ENCODE measurements at places on chromosomes 7 and 10.

GRCh38 chr7:55308186-55308929 is 56.8 kb upstream of the LANCL2 start:
- DNase-seq: no peak

- no peak for DNase-seq
Measured at GRCh38 chr10:650886-651615, 38.4 kb downstream of the DIP2C start.

- DNase-seq: no peak
Measured at GRCh38 chr10:121644501-121644900, 46.3 kb upstream of the FGFR2 start.

DNA sequence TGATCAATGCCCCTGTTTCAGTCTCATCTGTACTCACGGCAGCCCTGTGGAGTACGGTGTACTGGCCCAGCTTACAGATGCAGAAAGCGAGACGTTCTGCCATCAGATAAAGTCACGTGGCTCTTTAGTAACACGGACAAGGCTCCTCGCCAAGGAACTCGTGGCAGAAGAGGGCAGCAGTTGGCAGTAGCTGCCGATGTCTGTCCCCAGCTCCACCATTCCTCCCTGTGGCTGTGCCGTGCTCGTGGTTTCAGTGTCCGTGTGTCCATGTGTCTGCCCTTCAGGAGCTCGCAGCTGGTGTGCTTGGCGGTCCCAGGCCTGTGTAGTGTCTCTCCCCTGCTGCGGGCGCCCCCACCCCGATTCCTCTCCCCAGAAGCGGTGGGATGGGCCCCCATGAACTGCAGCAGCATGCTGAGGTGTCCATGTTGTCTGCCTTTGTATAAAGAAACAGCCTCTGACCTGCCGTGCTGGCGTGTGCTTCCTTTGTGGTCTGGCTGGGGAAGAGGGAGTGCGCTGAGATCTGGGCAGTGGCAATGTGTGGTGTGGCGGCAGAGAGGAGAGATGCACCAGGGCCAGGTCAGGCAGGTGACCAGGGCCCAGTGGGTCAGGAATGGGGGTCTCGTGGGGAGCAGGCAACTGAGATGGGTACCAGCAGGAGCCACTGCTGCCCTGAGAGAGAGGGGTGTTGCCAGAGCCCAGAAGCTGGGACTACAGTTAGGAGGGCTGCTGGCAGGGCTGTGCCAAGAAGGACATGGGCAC is 9.8 kb downstream of the RHBDD2 start:
- no peak for DNase-seq

GRCh38 chr7:115054478-115055065 is 132.7 kb downstream of the MDFIC start:
- DNase-seq: no peak

GRCh38 chr7:2082139-2082998 is 150.4 kb downstream of the MAD1L1 start:
- DNase-seq: no peak

GRCh38 chr7:33774762-33775523 is 130.4 kb upstream of the BMPER start:
- no peak for DNase-seq

- no peak for DNase-seq
Measured at GRCh38 chr10:14587540-14588083, 187.1 kb downstream of the FAM107B start.

DNA sequence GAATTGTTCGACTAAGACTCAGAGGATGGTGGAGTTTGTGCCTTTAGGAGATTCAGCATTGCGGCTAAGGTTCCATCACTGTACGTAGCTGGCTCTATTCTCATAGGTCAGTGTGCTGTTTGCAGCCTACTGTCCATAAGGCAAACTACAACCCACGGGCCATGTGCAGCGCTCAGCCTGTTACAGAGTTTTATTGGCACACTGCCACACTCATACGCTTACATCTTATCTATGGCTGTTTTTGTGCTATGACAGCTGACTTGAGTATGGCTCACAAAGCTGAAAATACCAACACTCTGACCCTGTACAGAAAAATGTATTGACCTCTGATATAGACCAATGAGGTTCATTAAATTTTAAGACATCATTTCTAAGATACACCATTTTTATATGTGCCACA is 114.5 kb downstream of the ARID5B start:
- DNase-seq: no peak

- no peak for DNase-seq
Measured at GRCh38 chr7:117564080-117564479, 84.3 kb downstream of the CFTR start.

DNA sequence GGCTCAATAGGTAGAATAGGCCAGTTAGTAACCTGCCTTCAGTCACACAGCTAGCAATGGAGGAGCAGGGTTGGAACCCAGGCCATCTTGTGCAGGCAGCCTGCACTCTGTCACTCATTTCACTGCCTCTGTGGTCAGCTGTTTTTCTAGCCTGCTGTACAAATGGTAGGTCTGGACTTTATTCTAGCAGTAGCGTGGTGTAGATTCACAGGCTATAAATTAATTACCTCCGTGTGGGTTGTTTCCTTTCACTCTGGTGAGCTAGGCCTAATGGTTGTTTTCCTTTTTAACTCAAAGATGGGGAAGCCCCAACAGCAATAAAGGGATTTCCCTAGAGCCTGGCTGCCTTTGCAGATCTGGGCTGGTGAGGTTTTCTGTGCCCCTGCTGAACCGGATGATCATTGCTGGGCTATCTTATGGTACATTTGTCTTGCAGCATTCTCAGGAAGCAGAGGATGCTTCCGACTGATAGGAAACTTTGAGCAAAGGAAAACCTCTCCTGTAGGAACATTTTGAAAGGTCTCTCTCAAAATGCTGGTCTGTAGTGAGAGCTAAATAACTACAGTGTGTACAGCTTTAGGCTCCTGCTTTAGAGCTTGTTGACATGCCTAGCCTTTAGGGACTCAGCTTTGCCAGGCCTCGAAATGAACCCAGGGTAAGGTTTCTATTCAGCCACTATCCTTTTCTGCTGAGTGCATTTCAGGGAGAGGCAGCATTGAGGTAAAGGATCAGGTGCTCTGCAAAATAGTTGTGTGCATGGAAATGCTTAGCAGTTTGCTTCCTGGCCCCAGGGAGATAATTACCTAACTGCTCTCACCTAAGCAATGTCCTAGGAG is 157.4 kb downstream of the ST7 start:
- no peak for DNase-seq

DNA sequence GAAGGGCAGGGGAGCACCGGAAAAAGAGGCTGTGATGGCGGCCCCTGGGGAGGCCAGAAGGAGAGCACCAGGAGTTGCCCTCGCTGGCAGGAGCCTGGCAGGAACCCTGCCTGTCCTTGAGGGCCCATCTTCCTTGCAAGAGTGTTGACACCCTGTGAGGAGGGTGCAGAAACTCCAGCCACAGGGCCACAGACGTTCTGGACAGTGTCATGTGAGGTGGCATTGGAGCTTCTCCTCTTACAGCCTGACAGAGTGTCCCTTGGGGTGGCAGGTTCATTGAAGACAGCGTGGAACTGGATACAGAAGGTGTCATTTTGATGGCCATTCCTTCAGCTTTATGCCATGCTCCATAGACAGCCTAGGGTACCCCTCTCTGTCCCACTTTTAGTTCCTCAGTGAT is 54.2 kb downstream of the RBM20 start:
- DNase-seq: no peak

DNA sequence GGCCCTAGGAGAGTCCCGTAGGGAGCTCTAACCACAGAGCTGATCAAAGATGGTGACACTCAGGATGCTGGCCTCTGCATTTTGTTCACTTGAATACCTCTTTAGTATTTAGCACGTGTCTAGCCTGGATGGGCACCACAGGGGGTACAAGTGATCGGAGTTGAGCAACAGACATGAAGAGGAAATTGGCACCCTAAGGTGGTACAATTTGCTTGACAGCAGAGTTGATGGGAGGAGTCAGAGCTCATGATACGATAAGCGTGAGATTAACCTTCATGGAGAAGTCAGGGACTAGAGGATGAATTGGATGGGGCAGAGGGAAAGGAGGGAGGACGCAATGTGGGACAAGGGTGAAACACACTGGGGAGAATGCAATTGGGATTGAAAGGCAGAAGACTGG is 9.9 kb upstream of the ZNF212 start:
- DNase-seq: no peak

GRCh38 chr7:150738591-150739001 is 1.4 kb downstream of the GIMAP5 start:
- no peak for DNase-seq

- no peak for DNase-seq
Measured at GRCh38 chr7:116918704-116919103, 34.6 kb upstream of the ST7 start.

GRCh38 chr7:114821030-114821900 is 100.6 kb upstream of the MDFIC start:
- no peak for DNase-seq

All from stimulated activated CD4-positive, alpha-beta T cell treated with anti-CD3 and anti-CD28 coated beads, Interleukin-4, amount 100 ng/mL, for 48 hours (primary cell).